NCI-H2081 (cell line): ENCODE measurements at places on chromosomes 16 and 17.

DNA sequence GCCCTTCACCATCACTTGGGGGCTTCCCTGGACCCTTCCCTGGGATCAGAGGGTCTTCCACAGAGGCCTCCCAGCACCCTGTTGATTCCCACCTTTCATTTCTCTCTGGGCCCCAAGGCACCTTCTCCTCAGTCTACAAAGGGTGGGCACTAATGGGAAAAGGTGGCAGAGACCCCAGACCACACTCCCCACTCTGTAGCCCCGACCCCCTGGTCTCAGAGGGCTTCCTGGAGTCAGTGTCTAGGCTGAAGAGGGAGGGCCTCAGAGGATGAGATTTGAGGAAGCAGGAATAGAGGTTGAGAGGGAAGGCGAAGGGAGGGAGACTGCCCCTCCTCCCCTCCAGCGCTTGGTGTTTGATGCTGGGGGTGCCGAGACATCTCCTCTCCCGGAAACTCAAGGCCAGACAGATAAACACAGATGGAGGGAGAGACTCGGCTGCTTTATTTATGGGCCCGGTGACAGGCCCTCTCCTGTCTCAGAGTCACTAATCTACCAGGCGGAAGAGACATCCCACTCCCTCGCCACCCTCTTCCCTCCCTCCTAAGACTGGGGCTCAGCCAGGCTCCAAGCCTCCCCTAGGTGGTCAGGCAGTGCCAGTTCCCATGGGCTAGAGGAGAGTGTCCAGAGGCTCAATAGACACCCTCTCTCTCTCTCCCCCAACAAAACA is 18.5 kb upstream of the SP2 start:
- DNase-seq: no peak

GRCh38 chr17:2071455-2072281 is 16.8 kb downstream of the HIC1 start:
- DNase-seq: no peak

GRCh38 chr16:67736858-67737257 is 17.7 kb upstream of the GFOD2 start:
- DNase-seq: no peak

GRCh38 chr16:30600215-30600614 is 10.0 kb downstream of the ZNF689 start:
- DNase-seq: no peak

DNA sequence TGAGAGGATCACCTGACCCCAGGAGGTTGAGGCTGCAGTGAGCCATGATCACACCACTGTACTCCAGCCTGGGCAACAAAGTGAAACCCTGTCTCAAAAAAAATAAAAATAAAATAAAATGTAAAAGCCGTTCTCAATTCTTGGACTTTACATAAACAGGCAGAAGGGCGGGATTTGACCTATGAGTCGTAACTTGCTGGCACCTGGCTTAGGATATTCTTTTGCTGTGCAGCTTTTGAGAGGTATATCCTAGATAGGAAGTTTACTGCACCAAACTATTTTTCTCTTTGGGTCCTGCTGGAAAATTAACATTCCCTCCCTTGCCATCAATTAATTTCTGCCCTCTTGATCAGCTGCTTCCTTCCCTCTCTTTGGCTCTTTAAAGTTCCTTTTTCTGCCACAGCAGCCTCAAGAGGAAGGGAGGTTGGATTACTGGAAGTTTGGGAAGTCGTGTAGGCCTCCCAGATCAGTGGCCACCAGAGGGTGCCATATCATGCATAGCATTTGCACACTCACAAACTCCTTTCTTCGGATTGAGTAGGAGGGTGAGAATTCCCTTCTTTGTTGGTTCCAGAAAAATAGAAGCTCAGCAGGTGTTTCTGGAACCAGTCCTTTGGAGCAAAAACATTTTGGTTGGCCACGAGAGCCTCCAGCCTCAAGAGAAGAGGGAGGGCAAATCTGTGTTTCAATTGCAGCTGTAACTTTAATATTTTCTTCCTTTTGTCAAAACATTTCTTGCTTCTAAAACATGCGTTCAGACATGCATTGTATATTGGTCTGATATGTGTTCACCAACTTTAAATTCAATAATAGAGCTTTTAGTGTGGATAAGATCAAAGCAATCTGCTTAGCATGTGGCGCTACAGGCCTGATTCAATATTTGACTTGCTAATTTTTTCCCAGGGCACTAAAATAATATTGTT is 147.3 kb downstream of the CCDC182 start:
- peak; percentile 74 for DNase-seq

GRCh38 chr16:14121142-14121541 is 50.0 kb downstream of the MRTFB start:
- DNase-seq: no peak

DNA sequence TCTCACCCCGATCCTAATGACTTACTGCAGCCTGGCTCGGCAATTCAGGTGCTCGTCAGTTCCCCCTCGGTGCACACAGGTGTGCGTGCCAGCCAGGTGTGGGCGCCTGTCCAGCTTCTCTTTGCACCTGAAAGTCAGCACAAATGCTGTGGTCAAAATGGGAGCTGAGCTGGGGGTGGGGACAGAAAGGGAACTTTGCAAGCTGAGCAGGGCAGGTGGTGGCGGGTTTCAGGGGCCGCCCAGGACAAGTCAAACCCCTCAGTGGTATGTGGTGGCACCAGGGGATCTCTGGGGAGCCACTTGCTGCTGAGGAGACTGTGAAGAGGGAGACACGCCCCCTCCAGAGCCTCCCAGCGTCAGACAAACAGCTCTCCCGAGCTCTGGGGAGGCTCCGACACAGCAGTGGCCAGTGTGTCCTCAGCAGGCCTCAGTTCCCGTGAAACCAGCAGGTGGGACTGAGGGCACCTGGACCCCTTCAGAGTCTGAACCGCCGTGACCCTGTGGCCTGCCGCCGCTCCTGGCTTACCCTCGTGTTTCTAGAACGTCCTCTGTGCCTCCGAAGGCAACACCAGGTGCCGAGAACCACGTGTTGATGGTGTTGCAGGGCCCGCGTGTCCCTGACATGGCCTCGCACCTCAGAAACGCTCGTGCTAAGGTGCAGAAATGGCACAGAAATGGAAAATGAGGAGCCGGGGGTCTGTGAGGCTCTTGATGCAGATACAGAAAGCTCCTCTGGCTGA is 233.5 kb upstream of the TNRC6C start:
- peak; percentile 57 for DNase-seq

DNA sequence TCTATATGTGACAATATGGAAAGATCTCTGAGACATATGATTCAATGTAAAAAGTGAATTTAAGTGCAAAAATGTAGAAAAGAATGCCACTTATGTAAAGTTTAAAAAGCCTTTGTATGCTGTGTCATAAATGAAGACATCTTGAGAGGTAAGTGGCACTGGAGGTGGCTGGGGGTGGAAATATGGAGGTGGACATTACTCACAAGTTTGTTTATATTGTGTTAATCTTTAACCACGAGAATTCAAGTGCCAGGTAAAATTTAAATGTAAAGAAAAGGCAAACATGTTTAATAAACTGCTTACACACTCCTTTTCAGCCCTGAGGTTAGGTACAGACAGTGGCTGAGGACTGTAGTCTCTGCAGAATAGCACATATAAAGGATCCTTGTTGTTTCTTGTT is 235.1 kb downstream of the ABCC12 start:
- no peak for DNase-seq

- peak; percentile 91 for DNase-seq
Observed at GRCh38 chr17:38539386-38539785, 66.4 kb downstream of the SRCIN1 start.

DNA sequence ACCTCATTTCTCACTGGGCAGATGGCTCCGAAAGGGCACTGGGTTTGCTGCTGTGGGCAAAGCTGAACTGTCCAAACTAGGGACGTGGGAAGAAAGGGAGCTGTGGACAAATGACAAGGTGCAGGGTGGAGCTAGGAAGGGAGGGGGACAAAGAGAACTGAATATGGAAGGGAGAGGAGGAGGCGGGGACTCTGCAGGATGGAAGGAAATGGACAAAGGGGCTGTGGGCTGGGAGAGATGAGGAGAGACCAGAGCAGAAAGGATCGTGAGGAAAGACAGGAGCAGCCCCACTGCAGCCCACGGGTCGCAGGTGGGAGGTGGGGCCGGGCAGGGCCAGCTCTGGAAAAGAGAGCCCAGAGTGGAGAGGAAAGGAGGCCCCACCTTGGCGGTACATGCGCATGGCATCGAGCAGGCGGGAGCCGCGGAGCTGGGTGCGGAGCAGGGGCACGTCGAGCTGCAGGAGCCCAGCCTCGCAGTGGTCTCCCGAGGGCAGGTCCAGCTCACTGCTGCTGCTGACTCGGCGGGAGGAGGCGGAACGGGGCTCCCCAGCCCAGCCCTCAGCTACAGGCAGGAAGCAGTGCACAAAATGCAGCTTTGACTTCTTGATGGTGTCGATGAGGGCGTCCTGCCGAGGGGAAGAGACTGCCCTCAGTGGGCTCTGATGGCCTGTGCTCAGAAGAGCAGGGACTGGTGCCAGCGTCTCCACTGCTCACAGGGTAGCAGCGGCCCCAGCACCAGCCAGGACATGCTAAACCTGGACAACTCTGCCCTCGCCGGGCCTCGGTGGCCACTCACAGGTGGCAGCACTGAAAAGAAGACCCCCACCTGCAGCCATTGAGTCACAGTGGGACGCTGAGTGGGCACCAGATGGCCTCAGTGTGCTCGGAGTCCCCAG is 66.8 kb downstream of the PIPOX start:
- no peak for DNase-seq

DNA sequence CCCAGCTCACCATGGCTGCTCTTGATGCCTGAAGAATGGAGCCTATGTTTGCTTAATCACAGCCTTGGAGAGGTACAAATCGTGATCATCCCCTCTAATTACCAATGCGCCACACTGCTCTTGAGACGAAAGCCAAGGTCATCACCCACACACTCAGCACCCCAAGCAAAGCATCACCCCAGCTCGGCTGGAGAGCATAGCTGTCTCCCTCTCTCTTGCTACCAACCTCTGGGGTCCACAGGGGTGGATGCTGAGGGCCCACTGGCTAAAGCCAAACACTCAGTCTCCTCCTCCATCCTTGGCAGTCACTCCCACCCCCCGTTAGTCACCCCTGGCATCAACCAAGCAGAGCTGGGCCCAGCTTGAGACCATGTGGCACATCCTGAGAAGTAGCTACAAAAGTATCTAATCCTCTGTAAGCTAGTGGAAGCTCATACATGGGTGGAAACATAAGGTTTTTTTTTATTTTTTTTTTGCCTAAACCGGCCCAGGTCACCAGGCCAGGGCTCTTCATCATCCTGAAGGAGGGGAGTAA is 44.8 kb downstream of the PIMREG start:
- DNase-seq: no peak

GRCh38 chr17:1484676-1485422 is 7.6 kb downstream of the MYO1C start:
- no peak for DNase-seq

- no peak for DNase-seq
Observed at GRCh38 chr17:9307313-9307998, 268.2 kb downstream of the STX8 start.

GRCh38 chr17:82272495-82273326 is 789 bp downstream of the CSNK1D start:
- DNase-seq: no peak

DNA sequence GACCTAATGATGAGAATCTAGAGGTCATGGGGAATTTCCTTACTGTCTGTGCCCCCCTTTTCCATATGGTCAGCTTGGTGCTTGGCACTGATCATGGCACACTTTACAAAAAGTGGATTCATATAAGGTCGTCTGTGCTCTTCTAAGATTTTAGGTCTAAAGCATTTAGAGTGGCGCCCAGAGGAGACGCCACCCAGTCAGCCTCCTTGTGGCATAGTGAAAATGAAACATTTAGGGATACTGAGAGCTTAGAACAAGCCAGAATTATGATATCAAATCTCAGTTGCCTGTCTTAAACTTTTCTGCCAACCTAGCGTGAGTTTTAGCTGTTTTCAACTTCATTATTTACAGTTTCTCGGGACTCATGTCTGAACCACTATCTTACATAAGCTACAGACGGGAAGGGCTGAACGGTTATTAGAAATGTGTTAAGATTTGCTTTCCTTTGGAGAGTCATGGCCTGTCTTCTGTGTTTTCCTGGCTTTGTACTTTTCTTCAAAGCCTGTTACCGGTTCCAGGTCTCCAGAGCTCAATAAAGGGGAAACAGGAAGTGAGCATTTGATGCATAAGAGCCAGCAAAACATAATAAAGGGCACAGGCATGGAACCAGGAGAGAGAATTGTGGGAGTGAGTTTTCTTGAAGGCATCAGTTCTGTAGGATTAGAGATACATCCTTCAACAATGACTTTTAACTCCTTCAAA is 13.7 kb downstream of the ZNRF1 start:
- no peak for DNase-seq

GRCh38 chr17:14699574-14700185 is 398.8 kb downstream of the HS3ST3B1 start:
- DNase-seq: no peak

GRCh38 chr17:4490637-4491061 is 8.0 kb upstream of the SPNS2 start:
- no peak for DNase-seq

GRCh38 chr16:64459821-64460220 is 662.0 kb downstream of the CDH11 start:
- no peak for DNase-seq

- no peak for DNase-seq
Observed at GRCh38 chr17:68346448-68346847, 55.2 kb downstream of the ARSG start.

DNA sequence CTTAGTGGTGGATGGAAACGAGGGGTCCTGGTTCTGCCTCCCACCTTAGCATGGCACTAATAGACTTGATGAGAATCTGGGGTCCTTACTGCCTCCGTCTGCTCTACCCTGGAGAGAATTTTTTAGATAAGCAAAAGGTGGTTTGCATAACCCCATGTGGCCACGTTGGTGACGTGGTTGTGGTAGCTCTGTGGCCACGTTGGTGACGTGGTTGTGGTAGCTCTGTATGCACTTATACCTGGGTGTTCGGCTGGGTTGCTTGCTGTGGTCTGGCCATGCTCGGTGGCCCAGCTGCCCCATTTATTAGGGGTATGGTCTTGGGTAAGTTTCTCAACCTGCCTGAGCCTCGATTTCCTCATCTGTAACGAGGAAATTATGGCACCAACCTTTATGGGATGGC is 13.0 kb downstream of the SPIRE2 start:
- no peak for DNase-seq

DNA sequence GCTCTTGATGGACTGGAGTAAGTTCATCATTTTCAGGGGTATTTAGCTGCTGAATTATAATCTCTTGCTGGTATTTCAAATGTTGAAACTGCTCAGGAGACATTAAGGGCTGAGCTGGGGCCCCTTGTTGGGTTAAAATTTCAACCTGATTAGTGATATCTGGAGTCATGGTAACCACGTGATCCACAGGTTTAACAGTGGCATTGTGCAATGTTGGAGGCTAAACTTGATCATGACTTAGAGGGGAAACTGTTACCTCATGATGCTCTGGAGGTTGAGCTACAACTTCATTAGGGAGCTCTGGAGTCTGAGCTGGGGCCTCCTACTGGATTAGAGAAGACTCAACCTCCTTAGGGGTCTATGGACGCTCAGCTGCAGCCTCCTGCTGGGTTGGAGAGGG is 17.2 kb upstream of the MPP2 start:
- DNase-seq: no peak

- DNase-seq: no peak
Observed at GRCh38 chr16:25553711-25554436, 137.9 kb upstream of the HS3ST4 start.
